ENCODE measurements at places on chromosomes 4 and X.
A peak's percentile ranks its signal among the peaks of the same experiment; 100 is the strongest.

- no peak for DNase-seq
Measured at GRCh38 chr4:5895287-5895686, 2.4 kb upstream of the CRMP1 start.

GRCh38 chr4:129254526-129254925, 158.6 kb downstream of the C4orf33 start:
- DNase-seq, result no peak

DNA sequence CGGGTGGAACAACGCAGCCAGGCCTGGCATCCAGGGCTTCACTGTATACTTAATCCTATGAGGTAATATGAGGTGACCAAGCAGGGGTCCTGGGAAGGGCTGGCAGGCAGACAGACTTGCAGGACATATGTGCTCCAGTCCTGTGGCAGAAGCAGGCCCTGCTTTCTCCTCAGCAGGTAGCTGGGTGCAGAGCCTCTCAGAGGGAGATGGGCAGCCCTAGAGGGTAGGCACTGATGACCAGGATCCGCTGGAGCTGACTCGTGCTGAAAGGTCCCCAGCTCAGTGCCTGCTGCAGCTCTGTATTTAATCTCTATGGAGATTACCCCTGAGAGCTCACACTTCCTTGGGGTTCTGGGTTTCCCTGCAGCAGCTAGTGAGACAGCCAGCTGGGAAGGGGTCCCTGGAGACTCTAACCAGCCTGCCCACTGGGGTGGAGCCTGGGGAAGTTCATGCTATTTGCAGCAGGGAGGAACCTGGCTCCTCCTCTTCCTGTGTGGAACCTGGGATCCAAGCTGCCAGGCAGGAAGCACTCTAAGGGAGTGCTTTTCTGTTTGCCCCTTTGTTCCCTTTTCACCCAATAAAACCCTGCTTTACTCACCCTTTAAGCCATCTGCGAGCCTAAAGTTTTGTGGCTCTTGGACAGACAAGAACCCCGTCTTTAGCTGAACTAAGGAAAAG, 339.2 kb downstream of the DCAF12L2 start:
- no peak for DNase-seq

DNA sequence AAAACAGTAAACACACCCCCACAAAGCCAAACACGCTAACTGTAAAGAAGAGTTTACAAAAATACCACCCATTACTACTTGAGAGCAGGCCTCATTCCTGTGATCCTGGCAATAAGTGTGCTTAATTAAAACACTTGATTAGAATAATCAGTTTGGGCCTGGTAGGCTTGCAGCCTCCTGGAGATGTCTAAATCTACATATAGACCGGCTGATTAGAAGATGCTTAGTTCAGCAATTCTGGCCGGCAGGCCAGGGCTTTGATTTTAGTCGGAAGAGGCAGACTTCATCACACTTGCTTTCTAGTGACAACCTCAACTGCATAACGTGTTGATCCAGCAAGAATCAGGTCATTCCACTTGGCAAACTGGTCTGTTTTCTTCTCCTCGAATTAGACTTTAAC, 114.0 kb downstream of the DCTD start:
- no peak for DNase-seq

- no peak for DNase-seq
Measured at GRCh38 chrX:30573125-30573524, 4.4 kb downstream of the TASL start.

DNA sequence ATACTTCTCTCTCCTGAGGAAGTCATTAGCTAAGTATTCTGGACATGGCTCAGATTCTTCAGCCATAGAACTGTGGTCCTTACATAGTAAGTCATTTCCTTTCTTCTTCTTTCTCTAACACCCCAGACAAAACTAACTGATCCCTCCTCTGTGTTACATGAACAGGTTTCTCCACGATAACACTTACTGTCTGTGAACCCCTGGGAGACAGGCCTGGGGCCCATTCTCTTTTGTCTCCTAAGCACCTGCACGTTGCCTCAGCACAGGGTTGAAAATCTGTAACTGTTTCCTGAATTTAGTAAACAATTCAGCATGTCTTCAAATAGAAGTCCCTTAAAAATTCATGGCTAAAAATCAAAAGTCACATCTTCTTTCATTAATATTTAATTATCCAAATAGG, 24.7 kb downstream of the APBB2 start:
- no peak for DNase-seq

DNA sequence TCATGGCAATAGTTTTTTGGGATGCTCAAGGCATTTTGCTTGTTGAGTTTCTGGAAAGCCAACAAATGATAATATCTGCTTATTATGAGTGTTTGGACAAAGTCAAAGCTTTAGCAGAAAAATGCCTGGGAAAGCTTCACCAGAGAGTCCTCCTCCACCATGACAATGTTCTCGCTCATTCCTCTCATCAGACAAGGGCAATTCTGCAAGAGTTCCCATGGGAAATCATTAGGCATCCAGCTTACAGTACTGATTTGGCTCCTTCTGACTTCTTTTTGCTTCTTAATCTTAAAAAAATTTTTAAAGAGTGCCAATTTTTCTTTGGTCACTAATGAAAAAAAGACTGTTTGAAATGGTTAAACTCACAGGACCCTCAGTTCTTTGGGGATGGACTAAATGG, 136.3 kb downstream of the UBE2K start:
- no peak for DNase-seq

DNA sequence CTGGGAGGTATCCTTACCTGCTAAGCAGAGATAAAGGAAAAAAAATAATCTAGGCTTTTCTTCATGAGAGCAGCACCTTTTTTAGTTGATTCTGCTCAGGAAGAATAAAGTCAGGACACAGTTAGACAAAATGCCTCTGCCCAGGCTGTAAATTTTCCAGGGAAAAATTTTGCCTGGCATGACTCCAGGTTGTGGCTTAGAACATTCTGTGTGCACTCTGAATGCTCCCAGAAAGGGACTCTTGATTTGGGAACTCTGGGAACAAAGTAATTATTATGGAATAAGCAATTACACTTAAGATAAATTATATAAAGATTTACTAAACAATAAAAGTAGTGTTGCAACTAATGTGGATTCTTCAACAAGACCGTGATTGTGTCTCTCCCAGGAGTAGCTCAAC, 826.2 kb upstream of the TENM3 start:
- DNase-seq, result no peak

DNA sequence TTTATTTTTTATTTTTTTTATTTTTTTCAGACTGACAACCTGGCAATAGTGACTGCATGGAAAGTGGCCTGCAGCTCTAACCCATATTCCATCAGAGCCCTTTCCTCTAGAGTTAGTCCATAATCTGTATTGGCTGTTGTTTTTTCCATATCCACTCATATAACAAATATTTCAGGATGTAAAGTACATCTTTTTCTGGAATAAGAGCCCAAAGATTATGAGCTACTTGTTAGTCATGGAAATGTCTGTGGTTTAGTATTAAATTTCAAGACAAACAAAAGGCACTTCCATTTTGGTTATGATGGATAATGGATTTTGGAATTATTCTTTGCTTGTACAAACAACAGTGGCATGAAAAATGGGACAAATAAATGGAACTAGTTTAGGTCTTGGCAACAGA, 296.0 kb upstream of the HS3ST1 start:
- no peak for DNase-seq

- DNase-seq, result no peak
Measured at GRCh38 chr4:183758061-183758757, 99.1 kb downstream of the TRAPPC11 start.

- no peak for DNase-seq
Measured at GRCh38 chr4:128322986-128323385, 35.4 kb upstream of the PGRMC2 start.

DNA sequence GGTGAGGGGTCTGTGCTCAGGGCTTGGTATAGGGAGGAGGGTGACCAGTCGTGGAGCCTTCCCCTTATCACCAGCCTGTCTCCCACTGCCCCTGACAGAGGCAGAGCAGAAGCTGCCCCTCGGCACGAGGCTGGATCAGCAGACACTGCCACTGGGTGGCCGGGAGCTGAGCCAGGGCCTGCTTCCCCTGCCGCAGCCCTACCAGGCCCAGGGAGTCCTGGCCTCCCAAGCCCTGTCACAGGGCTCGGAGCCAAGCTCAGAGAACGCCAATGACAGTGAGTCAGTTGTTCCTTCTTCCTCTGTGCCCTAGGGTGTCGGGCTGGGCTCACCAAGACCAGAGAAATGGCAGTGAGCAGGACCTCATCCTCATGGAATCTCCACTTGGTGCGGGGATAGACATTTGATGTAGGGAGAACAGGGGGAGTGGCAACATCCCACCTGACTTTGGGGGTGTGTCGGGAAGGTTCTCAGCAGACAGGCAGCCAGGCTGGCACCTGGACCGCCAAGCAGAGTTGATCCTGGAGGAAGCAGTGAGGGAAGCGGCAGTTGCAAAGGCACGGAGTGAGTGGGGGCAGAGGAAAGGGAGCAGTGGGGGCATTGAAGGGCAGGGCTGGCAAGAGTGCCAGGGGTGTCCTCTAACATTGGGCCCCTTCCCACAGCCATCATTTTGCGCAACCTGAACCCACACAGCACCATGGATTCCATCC, 14.3 kb upstream of the UBA1 start:
- DNase-seq, result no peak

- no peak for DNase-seq
Measured at GRCh38 chr4:107757283-107757682, 37.2 kb upstream of the PAPSS1 start.

GRCh38 chrX:47164420-47164819, 19.4 kb downstream of the RBM10 start:
- no peak for DNase-seq

DNA sequence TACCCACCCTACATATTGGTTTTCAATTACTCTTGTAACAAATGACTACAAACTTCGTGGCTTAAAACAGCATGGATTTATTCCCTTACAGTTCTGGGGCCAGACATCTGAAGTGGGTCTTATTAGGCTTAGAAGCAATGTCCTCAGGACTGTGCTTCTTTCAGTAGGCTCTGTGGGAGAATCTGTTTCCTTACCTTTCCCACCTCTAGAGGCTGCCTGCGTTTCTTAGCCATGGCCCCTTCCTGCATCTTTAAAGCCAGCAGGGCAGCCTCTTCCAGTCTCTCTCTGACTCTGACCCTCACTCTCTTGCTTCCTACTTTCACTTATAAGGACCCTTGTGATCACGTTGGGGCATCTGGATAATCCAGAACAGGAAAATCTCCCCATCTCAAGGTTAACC, 252.5 kb upstream of the PGRMC2 start:
- no peak for DNase-seq

- no peak for DNase-seq
Measured at GRCh38 chr4:155690044-155690837, 23.6 kb downstream of the GUCY1A1 start.

- no peak for DNase-seq
Measured at GRCh38 chr4:48331577-48332330, 9.6 kb upstream of the SLAIN2 start.

DNA sequence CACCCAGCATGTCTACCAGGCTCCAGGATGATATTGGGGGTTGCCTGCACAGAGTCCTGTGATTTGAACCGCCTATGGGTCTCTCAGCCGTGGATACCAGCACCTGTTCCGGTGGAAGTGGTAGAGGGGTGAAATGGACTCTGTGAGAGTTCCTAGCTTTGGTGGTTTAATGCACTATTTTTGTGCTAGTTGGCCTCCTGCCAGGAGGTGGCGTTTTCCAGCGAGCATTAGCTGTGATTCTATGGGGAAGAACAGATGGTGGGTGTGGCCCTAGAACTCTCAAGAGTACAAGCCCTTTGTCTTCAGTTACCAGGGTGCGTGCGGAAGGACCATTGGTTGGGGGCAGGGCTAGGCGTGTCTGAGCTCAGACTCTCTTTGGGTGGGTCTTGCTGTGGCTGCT, 316.9 kb upstream of the AMOT start:
- no peak for DNase-seq

- peak; percentile 33 for DNase-seq
Measured at GRCh38 chrX:7083468-7084396, 63.8 kb upstream of the STS start.

DNA sequence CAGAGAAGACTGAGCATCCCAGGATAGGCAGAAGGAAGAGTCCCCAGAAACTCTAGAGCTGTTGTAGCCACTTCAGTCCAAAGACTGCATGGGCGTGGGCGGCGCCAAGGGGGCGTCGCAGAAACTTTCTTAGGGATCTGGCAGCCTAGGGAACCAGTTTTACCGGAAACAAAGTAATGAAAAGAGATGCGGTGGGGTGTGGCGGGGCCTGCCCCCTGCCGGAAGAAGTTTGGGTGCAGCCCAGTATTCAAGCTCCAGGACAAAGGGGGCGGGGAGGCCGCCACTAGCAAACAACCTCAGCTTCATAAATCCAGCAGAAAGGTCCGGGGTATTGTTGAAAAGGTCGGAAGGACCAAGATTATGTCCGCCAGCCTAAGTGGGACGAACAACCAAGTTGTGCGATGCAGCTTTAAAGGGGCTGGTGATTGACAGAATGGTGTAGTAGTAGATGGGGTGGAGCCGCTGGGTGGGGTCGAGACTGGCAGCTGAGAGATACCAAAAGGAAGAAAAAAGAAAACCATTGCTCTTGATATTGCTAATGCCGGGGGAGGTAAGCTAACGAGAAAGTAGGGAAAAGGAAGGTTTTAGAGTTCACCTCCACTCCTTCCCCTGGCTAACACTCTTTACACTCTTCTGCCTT, 190.5 kb downstream of the RRAGB start:
- peak; percentile 32 for DNase-seq

DNA sequence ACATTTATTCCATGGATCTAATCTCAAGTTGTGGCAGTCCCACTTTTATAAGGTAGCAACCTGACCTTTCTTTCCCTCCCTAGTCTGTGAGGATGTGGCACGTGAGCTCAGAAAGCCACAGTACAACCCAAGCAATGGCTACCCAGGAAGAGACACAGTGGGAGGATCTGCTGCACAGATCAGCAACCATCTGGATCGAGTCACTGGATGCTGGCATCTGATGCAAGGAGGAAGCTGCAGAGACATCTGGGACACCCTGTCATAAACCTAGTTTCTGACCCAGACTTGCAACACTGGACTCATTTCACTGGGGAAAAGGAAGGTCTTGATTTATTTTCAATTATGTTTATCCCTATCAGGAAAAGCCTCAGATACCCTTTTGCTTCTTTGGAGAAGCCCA, 327.1 kb downstream of the PAPSS1 start:
- no peak for DNase-seq

DNA sequence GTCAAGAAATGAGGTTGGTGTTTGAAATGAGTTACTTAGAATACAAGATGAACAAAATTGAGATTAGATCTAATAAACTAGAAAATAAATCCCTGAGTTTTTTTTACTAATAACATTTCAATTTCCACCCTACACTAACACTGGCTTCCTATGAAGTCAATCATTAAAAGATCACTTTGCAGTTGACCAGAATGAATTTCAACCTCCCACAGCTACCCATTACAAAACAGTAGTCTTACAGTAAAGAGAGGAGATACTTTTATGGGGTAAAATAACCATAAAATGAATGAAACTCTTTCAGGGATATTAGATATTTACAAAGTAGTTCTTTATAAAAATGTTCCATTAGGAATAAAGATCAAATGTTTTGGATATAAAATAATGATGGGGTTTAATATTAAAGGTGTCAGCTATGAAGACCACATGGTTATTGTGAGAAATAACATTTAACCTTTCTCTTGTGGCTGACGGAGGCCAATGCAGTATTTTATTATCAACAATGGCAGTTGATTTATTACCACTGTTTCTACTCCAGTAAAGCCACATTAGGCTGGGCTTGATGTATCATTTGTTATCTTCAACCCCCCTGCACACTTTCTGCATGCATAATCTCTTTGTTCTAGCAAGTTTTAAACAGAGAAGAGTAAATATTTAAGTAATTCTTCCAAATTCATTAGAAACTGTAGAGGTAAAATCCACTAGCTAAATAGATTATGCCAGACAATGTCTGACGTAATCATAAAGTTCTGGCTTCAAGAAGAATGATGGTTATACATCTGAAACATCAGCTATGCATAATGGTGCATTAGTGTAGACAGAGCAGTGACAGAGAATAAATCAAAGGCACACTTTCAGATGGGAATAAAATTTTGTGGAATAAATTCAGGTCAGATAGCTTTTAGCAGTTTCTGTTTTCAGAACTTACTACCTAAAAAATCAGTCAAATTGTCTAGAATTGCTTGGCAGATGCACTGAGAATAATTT, 516.6 kb downstream of the PCDH18 start:
- no peak for DNase-seq

Measured in activated CD4-positive, alpha-beta T cell treated with anti-CD3 and anti-CD28 coated beads, Interleukin-2, amount 50 U/mL, for 1 hour (primary cell).